ENCODE measurements at places on chromosomes 13 and 19.

DNA sequence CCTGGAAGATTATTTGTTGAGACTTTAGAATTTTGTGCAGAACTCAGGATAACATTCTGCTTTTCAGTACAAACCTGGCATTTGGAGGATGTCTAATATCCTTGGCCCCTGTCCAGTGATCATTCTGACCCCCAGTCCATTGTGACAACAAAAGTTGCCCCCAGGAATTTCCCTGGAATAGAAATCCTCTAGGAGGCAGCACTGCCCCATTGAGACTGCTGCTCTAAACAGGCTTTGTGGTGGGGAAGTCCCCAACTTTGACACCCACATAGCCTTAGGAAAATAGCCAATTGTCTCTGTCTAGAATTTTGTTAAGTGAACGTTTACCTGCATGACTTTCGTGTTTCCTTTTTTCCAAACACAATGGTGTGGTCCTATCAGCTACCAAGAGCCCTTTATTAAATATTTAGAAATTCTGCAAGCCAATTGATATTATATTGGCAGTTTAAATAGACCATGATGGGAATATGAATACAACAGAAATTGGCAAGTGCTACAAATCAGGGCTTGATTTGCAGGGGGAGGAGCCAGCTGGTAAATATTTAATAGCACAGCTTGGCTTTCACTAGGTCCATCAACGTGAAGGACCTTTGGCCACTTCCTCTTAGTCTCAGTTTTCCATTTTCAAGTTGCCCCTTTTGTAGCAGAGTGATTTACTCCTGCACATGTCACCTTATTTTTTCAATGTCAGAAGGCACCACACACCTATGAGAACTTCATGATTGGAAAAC is 451.7 kb downstream of the EFNB2 start:
- DNase-seq: no peak

DNA sequence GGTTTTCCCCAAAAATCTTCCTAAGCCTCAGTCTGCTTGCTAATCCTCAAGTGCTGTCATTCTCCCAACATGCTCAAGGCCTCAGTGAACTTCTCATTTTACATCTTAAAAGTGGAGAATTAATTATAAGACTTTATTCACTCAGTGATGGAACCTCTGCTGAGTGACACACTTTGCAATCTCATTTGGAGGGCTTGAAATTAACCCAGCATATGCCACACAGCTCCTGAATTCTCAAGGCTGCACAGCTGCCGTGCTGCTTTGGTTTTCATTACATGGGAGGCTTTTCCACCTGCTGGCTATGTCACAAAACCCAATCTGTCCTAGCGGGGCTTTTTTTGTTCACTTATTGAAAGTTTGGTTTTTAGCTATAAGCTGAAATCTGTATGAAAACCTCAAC is 28.3 kb upstream of the SERPINE3 start:
- DNase-seq: no peak

GRCh38 chr13:109868578-109869311 is 82.4 kb upstream of the IRS2 start:
- DNase-seq: no peak

DNA sequence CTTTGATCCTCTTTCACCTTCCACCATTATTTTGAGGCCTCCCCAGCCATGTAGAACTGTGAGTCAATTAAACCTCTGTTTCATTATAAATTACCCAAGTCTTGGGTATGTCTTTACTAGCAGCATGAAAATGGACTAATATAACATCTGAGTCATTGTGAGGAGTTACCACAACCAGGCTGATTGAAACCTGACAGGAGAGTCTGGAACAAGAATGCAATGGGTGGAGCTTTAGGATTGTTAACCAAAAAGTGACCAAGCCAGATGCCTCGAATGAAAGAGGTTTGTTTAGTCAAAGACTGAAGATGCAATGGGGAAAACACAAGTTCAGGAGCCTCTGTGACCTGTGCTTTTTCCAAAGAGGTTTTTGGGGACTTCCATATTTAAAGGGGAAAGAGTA is 659.0 kb downstream of the SLITRK6 start:
- no peak for DNase-seq

GRCh38 chr19:45975306-45976070 is 1.8 kb upstream of the NOVA2 start:
- no peak for DNase-seq

DNA sequence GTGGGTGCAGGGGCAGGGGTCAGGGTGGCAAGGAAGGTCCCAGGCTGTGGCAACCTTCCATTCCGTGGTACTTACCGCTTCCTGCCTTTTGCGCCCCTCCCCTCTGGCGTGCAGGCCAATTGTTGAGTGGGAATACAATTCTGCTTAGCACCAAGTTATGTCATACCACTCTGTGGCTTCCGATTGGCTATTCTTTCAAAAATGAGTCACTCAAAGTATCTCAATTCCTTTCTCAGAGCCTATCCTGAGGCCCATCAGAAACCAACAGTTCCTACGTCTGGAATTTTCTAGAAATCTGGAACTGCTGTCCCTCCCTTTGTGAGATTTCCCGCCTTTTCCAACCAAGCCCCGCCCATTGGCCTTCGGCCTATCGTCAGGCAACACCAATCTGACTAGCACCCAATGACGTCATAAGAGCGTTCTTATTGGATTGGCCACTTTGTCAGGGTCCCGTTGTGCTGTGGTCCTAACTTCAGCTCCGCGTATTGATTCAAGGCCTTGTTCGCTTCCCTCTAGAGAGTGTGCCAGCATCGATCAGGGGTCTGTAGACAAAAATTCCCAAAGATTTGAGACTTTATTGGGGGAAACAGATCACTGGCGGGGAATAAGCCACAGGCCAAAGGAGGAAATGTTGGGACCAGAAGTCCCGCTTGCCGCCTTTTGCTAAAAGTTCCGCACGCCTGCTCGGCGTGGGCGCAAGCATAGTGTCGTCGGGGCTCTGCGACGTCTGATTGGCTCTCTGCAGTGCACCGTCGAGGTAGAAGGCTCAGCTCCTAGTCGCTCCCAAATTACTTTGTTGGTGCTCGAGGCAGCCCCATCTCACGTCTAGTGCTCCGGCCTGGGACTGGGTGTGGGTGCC is 11.7 kb downstream of the NTN5 start:
- peak; percentile 87 for DNase-seq

DNA sequence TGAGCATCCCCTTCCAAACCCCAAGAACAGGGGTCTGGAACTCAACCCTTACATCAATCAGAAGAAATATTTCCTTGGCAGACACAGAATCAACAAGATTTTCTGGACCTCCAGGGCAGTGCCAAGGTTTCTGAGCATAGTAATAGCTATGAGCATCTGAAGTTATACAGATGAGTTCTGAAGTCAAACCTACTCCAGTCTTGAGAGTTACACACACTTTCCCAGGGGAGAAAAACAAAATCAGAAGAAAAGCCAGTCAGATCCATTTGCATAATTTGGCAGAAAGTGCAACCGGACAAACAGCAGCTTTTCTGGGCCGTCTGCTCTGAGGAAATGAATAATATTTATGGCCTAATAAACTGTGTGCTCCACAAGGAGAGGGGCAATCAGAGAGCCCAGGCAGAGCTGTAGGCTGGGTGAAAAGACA is 93.1 kb downstream of the KL start:
- DNase-seq: no peak

- DNase-seq: peak; percentile 58
Observed at GRCh38 chr19:18160971-18161635, 8.1 kb downstream of the PIK3R2 start.

DNA sequence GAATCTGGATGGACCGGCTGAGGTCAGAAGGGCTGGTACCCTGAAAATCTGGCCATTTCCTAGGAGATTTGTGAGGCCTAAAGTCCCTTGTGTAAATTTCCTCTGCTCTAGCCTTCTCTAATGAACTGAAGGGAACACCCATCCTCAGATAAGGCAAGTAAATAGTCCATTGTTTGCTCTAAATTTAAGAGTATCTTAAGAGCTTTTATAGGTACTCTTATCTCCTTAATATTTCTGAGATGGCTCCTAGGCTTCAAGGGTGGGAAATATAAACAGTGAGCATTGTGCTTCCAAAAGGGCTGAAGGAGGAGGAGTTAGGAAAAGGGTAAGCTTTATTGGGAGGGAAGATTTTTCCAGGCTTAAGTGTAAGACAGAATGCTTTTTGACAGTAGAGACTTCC is 148.7 kb upstream of the EDNRB start:
- DNase-seq: no peak

DNA sequence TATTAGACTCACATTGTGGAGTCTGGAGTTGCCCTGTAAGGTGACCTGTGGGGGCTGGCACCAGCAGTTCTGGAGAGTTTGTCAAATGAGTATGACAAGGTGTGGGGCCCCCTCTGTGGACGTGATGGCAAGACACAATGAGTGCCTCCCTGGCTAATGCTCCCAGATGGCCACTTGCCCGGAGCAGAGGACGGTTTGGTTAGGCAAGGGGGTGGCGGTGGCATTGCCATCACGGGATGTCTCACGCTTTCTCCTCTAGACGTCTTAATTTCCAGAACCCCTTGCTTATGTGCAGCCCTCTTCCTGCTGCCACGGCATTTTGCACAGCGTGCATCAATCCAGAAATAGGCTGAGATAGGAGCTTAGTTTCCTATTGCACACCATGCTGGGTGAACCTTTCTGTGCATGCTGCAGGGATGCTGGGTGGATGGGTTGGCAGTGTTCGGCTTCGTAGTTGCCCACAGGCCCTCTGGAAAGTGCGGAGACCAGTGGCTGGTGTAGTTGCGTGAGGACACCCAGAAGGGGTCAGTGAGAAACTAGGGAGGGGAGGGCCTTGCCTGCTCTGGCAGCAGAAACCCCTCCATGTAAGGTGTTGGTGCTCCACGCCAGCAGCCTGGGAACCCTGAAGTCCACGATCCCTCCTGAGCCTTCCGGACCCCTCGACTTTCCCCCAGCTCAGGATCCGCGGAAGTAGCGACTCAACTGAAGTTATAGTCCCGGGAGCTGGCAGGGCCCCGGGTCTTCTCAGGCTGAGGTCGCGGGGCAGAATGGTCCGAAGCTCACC is 18.1 kb upstream of the LRP3 start:
- no peak for DNase-seq

DNA sequence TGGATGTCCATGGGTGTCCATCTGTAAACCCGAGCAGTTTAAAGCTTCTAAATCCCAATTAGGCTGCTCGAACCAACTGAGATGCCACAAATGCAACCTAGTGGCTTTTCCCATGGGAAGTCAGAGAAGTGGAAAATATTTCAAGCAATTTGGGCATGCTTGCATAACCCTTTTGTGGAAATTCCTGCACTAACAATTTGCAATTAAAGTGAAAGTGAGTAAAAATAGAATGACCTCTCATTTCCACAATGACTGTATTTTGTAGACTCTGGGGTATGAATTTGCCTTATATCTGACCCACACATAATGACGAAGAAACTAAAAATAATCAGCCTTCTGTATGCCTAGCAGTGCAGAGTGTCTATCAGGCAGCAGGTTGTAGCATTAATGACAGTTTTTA is 91.8 kb upstream of the TSC22D1 start:
- no peak for DNase-seq

DNA sequence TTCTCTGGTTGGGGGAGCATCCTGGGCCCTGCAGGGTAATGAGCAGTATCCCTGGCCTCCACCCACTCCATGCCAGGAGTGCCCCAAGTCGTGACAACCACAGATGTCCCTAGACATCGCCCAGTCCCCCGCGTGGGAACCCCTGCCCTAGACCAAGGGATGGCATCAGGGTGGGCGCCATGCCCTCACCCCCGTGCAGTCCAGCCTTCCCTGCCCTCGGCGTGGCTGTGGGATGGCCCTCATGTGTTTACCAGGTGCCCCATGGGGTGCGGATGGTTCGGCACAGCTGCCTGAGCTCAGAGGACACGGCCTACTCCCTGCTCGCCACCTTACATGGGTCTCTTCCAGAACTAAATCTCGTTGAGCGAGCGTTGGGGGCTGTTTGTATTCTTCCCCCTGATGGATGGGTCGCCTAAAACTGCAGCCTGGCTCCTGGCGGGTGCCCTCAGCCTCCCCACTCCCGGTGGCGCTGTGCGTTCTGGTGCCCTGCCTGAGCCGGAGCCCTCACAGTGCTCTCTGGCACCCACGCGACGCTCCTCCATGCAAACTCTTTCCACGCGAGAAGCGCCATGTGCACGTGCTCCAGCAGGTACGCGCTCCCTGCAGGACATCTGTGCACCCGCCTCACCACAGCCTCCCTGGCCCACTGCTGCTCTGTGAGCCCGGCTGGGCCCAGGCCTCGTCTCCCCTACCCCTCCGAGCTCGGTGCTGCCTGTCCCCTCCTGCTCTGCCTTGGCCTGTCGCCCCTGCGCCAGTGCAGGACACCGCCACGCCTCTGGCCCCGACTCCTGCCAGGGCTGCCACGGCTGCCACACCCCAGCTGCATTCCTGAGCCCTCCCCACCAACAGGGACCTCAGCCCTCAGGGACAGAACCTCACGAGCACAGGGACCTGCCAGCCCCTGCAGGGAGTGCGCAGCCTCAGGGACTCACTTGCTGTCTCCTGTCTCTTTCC is 145.0 kb downstream of the KDM4B start:
- DNase-seq: no peak

- no peak for DNase-seq
Observed at GRCh38 chr13:98577836-98578285, 954 bp upstream of the STK24 start.

- DNase-seq: no peak
Observed at GRCh38 chr13:39406688-39407087, 196.3 kb downstream of the LHFPL6 start.

GRCh38 chr13:31011901-31012654 is 79.6 kb downstream of the TEX26 start:
- DNase-seq: no peak

- no peak for DNase-seq
Observed at GRCh38 chr13:48879432-48879831, 96.3 kb upstream of the FNDC3A start.

DNA sequence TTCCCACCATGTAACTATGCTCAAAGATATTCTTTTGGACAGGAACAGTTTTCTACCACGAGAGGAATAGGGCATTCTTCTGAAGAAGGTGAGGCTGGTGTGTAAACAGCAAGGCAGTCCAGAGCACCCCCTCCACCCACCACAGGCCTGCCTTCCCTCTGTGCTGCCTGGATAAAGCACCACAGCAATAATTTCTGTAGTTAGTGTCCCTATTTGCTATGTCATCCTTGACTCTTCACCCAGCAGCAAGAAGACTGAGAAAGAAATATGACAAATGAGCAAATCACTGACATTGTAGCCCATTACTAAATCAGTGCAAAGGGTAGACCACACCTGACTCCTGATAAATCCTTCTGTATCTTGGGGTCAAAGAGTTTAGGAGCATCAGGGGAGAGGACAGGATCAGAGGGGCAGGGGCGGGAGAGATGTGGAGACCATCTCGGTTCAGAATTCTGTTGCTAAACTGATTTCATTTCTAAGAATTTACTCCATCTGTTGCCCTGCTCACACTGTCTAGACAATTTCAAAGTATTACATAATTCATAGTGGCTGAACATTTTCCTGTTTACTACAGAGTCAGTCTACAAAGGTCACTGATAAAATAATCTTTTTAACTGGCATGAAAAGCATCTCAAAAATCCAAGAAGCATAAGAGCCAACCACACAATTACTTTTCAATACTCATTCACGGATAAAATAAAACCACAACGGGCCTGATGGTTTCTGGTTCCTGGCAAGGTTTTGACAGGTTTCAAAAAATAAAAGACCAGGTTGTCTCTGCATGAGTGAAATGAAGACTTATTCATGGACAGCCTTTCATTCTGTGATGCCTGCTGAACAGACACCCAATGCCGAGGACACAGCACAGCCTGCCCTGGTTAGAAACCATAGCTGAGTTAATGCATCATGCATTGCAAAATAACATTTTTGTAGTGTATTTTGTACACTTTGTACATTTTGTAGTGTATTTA is 88.4 kb upstream of the IRS2 start:
- no peak for DNase-seq

- DNase-seq: no peak
Observed at GRCh38 chr13:99687723-99688397, 186.6 kb downstream of the TM9SF2 start.

- no peak for DNase-seq
Observed at GRCh38 chr19:33691736-33692135, 70.0 kb downstream of the CHST8 start.
